SK-N-DZ (cell line): ENCODE measurements at places on chromosomes 11 and 22.

DNA sequence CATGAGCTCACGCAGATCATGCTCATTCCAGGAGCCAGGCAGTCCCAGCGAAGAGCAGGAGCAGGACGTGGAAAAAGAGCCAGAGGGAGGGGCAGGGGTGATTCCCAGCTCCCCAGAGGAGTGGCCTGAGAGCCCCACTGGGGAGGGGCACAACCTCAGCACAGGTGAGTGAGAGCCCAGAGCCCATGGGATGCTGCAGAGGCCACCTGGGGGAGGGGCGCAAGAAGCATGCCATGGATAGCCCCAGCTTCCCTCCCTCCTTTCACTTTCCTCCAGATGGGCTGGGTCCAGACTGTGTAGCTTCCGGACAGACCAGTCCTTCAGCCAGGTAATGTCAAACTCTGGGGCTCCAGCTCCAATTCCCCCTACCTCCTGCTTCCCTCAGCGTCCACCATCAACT is 6.2 kb downstream of the SMTNL1 start:
- DNase-seq = no peak

GRCh38 chr11:108654994-108655631 is 9.8 kb upstream of the DDX10 start:
- peak; percentile 18 for DNase-seq

- no peak for DNase-seq
Observed at GRCh38 chr11:46066335-46066734, 54.9 kb downstream of the PHF21A start.

DNA sequence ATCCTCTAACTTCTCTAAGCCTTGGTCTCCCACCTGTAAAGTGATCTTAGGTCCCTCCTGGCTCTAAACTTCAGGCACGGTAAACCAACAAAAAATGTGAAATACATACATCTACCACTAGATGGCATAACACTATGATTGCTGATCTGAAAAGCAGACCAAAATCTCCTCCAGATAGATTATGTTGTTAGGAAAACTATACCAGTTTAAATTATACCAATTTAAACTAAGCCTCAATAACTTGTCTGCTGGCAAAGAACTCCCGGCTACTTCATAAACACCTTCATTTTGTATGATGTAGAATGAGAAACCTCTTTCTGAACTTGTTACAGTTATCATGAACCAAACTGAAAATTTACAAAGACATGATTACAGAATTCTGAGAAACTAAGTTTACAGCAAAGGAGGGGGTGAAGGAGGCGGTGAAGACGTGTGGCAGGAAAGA is 85.9 kb downstream of the SBF2 start:
- peak; percentile 55 for DNase-seq

DNA sequence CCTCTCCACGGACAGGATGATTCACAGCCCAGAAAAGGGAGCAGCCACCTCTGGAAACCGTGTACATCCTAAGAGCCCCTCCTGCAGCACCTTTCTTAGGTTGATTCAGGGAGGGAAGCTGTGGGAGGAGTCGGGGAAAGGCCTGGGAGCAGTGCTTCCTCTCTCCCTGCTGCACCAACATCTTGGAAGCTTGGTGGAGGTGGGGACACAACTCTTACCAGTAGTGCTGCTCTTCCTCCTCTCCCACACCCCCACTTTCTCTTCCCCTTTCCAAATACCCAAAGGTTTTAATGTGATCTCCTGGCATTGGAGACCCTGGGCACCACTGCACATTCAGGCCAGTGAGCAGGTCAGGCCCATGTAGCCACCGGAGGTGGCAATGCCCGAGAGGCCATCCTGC is 46.4 kb upstream of the HORMAD2 start:
- DNase-seq = no peak

DNA sequence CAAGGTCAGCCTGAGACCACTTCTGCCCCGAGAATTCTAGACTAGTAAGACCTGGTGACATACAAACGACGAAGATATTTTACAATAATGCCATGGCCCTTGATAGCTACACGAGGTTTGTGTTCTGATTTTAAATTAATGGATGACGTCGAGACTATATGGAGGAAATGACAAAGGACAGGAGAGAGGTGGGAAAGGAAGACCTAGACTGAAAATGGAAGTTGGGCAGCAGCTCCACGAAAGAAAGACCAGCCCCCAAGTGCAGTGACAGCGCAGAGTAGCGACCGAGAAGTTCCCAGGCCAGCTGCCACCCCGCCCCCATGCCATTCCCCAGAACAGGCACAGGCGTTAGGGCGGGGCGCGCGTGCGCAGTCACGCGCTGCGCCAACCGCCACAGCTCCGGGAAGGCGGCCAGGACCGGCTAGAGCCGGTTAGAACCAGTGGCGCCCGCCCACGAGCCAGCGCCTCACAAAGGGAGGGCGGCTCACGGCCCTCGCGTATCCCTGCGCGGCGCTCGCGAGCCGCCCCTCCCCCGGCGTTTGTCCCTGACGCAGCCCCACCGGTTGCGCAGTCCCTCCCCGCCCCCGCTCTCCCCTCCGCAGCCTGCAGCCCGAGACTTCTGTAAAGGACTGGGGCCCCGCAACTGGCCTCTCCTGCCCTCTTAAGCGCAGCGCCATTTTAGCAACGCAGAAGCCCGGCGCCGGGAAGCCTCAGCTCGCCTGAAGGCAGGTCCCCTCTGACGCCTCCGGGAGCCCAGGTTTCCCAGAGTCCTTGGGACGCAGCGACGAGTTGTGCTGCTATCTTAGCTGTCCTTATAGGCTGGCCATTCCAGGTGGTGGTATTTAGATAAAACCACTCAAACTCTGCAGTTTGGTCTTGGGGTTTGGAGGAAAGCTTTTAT is 1.5 kb upstream of the MALAT1 start:
- peak; percentile 98 for DNase-seq

- no peak for DNase-seq
Observed at GRCh38 chr22:28933321-28933720, 49.9 kb downstream of the ZNRF3 start.

DNA sequence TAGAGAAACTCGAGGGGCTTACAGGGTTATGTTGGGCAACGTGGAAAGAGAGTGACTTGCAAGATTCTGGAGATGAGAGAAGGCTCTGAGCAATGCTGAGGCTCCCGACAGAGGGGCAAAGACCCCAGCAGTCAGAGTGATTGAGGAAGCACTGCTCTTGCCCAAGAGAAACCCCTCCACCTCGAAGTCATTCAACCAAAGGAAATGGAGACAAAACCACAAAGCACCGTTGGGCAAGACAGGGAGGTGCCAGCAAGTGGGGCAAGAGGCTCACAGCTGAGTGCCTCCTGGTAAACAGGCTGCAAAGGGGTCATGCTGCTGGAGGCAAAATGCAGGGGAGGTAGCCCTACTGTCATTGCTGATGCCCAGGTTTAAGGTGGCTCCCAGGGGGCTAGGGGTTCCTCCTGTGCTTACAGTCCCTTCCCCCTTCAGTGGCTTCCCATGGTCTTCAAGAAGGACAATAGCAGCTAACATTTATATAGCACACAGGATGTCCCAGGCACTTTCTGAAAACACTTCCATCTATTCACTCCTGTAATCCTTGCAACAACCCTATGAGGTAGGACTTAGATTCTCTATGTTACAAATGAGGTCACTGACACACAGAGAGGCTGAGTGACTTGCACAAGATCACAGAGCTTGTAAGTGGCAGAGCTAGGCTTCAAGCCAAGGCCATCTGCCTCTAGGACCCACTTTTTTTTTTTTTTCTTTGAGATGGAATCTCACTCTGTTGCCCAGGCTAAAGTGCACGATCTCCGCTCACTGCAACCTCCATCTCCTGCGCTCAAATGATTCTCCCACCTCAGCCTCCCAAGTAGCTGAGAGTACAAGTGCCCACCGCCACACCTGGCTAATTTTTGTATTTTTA is 18.1 kb upstream of the MYH9 start:
- no peak for DNase-seq

DNA sequence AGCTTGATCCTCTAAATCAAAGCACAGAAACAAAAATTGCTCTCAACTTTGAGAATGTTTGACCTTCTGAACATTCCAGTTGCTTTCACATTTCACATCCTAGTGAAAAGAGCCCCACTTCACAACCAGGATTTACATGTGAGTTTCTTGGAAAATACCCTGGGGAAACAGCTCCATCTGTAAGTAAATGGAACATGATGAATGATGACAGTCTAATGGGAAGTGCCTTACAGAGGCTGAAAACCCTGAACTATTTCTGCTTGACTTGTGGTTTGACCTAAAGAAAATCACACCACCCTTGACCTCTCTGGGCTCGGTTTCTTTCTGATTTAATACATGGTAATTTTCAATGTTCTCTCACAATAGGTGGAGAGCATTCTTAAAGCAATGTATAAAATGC is 499.4 kb upstream of the API5 start:
- DNase-seq = no peak

GRCh38 chr11:10537600-10537999 is 3.4 kb downstream of the RNF141 start:
- no peak for DNase-seq

DNA sequence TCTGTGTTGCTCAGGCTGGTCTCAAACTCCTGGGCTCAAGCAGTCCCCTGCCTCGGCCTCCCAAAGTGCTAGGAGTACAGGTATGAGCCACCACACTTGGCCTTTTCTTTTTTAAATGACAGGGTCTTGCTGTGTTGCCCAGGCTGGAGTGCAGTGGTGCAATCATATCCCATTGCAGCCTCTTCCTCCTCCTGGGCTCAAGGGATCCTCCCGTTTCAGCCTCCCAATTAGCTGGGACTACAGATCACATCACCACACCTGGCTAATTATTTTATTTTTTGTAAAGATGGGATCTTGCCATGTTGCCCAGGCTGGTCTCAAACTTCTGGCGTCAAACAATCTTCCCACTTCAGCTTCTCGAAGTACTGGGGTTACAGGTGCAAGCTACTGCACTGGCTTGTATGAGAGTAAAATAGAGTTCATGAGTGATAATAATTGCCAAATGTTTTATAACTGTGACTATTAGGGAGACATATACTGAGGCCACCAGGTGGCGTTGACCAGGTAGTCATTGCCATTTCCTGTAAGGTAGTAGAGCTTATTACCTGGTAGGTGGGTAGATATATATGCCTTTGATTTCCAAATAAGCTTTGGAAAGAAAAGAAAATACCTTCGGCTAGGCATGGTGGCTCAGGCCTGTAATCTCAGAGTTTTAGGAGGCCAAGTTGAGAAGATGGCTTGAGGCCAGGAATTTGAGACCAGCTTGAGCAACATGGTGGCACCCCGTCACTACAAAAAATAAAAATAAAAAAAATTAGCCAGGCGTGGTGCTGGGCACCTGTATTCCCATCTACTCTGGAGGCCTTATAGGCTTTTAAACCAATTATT is 5.4 kb downstream of the FDX1 start:
- no peak for DNase-seq

DNA sequence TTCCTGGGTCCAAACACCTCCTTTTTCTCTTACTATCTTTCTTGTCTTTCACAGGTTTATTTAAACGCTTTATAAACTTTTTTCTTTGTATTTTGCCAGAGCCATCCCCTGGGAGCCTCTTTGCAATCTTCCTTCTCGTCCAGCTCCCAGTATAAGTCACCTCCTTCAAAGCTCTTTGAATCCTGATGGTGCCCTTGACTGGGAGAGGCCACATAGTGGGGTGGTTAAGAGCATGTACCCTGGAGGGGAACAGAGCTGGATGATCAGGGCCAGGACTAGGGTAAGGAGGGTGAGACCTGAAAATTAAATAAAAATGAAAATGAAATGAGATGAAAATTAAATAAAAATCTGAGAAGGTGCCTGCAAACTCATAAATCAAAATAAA is 155.0 kb downstream of the FBXO7 start:
- no peak for DNase-seq

- DNase-seq = peak; percentile 13
Observed at GRCh38 chr11:126282361-126282735, 545 bp upstream of the TIRAP start.

DNA sequence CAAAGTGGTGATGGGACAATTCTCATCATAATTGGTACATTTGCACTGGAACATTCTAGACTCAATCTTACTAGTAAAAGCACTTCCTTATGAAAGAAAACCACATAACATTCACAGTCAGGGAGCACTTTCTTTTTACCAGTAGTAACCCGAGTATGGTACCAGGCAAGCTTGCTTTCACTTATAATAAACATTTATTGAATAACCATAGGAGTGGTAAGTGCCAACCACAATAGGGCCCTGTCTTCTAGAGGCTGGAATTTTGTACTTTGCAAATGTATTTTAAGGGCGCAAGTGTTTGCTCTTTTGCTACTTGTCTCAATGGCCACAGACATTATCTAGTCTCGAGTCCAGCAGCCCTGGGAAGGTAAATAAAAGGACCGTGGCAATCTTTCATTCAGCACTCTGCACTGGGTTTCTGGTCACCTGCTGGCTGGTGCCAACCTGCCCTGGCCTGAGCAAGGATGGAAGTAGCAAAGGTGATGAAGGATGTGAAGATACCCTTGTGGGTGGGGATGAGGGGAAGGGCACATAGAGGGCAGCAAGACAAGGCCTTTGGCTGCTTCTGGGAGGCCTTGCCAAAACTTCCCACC is 24.2 kb downstream of the C22orf31 start:
- no peak for DNase-seq

- DNase-seq = no peak
Observed at GRCh38 chr11:2537010-2537705, 92.3 kb downstream of the KCNQ1 start.

DNA sequence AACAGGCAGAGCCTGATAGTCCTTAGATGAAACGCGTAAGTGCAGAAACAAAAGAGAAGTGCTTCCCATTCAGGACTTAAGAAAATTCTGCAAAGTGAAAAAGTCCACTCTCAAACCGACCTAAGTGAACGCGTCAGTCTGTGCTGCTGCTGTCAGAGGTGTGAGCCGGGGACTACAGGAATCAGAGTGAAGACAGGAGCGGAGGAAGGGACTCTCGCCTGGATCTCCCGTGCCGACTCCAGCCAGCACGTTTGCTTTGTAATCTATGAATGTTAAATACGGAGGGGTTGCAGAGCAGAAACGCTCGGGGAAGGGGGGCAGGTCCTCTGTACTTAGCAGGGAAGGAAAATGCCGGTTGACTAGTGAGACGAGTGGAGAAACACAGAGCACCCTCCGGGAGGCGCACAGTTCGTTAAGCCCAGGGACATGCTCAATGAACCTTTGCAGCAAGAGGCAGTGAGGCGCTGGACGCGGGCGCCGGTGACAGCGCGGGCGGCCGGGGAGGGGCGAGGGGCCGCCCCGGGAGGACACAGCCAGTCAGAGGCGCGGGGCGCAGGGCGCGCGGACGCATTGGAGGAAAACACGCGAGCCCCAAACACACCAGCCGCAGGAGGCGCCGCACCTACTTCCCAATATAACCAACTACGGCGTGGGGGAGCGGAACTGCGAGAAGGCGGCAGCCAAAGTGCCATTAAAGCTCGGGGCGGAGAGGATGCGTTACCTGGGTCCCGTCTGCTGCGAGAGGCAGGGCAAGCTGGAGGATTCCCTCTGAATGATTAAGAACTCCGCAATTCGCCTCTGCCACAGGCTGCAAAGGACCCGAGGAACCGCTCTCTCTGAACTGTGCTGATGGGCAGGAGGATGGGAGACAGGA is at the start of gene CNTN5:
TSS of gene CNTN5 (plus strand) at position 598 of the 874 bp plus-strand sequence.
- DNase-seq = peak; percentile 88
